ENCODE measurements at places on chromosomes 16 and 17.

DNA sequence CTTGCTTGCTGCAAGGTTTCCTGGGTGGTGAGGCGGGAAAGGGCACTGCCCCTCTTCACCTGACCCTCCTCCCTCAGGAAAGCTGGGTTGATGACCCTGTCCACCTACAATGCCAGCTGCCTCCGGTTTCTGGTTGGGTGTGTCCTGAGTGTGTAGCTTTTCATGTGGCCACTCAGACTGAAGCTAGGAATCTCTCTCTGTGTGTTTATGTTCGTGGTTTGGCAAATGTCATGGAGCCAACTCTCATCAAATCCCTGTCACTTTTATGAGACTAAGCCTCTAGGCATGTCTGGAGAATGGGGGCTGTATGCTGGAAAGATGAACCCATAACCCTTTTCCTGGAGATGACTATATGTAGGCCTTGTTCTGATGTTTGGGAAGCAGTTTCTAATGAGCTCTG lies 17.1 kb downstream of the PLEKHG4 start:
- DNase-seq = no peak

DNA sequence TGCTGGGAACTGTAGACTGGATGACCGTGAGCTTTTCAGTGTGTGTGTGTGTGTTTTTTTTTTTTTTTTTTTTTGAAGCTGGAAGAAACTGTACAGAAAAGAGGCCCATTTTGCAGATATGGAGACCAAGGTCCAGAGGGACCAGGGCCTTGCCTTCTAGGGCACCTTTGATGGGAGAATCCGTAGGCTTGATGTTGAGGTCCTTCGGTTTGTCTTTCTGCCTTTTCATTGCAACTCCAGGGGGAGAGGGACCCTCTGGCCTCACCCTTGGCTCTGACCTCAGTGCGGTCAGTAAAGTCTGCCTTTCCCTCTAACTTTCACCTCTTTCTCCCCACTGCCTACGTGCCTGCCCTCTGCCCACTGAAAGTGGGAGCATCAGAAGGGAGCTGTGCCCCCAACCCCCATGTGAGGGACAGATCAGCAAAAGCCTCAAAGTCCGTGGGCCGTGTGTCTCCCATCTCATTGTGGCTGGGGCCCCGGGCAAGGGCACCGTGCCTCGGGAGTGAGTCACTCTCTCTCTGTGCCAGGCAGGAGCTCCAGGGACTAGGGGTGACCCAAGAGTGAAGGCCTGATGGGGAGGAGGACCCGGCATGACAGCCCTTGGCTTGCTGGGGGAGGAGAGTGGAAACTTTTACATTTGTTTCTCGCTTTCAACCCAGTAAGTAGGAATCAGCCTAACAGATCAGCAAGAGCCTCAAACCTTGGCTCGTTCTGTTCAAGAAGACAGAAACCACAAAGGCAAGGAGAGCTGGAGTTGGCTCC lies 123.6 kb downstream of the CMIP start:
- no peak for DNase-seq

DNA sequence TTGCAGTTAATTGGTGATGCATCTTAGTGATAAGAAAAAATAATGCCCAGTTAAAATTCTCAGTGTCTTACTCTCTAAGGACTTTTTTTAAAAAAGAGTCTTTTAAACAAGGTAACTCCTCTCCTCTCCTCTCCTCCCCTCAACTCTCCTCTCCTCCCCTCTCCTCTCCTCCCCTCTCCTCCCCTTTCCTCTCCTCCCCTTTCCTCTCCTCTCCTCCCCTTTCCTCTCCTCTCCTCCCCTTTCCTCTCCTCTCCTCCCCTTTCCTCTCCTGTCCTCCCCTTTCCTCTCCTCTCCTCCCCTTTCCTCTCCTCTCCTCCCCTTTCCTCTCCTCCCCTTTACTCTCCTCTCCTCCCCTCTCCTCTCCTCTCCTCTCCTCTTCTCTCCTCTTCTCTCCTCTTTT lies 675.9 kb upstream of the RBFOX1 start:
- DNase-seq = no peak

DNA sequence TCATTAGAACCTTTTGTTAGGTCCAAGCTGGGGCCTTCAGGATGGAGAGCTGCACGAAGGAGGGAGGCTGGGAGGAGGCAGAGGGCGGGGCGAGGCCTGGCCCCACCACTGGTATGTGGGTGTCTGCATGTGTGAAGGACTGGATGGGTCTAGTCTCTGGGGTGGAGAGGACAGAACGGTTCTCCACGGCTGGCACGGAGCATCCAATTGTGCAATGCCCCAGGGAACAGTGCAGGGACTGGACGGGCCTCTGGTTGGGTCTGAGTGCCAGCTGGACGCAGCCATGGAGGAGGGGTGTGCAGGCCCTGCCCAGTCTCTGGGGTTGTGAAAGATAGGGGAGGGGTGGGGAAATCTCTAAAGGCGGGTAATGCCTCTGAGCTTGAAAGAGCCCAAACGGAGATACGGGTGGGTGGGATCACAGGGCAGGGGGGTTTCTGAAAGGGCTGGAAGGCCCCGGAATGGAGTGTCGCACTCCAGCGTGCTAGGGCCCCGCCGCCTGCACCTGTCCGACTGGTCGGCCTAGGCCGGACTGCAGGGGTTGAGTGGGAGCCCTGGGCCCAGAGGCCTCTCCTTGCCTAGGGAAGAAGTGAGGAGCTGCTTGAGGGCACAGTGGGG lies 1.6 kb downstream of the PPL start:
- DNase-seq = no peak

- no peak for DNase-seq
Observed at GRCh38 chr17:21462237-21462636, 86.1 kb downstream of the KCNJ12 start.

- no peak for DNase-seq
Observed at GRCh38 chr16:67764158-67764667, 42.1 kb downstream of the RANBP10 start.

- DNase-seq = no peak
Observed at GRCh38 chr17:68832109-68832802, 122.9 kb downstream of the ABCA8 start.

DNA sequence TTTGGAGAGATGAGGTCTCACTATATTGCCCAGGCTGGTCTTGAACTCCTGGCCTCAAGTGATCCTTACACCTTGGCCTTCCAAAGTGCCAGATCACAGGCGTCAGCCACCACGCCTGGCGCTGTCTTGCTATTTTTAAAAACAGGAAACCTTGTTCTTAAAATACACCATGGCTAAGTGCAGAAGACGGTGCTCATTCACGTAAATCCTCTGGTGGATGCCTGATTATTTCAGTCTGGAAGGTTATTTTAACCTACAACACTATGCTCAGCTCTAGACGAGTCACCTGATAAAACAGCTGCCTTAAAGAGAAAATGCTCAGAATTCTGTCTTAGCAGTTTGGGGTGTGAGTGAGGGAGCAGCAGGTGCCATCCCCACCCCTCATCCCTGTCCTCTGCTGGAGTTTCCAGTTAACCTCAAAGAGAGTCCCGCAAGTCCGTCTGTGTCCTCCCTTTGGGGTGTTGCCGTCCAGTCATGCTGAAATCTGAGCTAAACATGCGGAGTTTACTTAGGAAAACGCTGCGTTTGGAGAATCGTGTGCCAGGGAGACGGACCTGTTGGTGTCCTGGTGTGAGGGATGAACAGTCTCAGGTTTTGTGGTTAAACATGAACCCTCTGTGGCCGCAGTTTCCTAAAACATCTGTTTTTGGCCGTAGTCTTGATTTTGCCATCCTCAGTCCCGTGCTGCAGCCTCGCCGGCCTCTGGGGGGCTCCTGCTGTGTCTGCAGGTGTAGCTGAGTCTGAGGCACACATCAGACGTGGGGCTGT lies 17.1 kb downstream of the SPG7 start:
- DNase-seq = no peak

DNA sequence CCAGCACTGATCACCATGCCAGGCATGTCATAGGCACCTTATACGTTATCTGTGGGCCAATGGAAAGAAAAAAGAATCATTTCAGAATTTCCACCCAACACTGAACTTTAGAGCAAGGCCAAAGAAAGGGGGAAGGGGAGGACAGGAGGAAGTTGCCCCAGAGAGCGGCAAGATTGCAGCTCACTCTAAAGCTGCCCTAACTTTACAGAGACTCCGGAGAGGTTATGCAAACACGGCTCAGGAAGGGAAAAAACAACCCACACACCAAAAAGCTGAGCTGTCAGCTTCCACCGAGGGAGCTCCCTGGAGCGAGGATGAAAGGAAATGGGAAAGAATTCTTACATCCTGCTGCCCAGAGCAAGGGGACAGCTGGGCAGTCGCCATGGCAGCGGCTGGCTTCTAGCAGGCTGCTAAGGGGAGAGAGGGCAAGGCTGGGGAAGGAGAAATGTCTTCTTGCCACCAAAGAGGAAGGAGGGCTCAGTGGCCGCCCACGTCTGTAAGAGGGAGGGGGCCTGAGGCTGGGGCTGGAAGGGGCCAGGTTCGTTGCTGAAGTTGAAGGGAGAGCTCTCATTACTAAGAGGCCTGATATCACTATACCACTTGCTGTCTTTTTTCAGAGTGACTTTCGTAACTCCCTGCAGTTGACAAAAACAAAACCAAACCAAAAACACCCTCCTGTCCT lies 18.2 kb downstream of the COTL1 start:
- DNase-seq = peak; percentile 69

DNA sequence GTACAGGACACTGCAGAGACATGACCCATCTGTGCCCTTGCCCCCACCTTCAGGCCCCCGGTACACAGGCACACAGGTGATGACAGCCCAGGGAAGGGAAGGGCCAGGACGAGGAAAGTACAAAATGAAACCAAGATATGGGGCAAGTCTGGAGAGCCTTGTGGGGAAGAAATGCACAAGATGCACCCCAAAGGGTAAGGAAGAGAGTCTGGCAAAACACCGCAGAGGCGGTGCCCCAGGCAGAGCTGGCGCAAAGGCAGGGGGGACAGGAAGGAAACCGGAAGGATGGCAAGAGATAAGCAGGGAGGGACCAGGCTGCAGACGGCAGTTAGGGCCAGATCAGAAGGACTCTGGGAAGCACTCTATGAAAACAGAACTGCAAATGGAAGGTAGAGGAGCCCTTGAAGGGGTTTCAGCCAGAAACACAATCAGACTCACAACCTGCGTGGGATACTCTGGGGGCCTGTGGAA lies 81.4 kb downstream of the SLC39A11 start:
- DNase-seq = no peak

DNA sequence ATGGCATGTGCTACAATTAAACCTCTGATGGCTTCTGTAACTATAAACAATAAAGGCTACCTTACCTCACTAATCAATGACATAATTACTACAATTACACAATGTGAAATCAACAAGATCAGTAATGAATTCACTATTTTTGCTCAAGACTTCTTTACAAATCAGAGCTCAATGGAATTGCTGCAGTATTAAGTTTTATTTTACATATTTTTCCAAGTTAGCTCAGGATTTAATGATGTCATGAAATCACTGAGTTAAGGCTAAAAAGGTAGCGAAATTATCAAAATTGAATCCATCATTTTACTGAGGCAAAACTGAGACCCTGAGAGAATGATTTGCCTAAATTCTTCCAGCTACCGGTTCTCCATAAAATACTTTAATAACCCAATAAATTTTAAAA lies 21.8 kb downstream of the ABCA5 start:
- no peak for DNase-seq
